ENCODE measurements at places on chromosomes 4 and X.

- DNase-seq = no peak
Measured at GRCh38 chrX:9355739-9356138, 109.1 kb upstream of the TBL1X start.

- DNase-seq = no peak
Measured at GRCh38 chrX:45077748-45078424, 122.8 kb downstream of the DIPK2B start.

DNA sequence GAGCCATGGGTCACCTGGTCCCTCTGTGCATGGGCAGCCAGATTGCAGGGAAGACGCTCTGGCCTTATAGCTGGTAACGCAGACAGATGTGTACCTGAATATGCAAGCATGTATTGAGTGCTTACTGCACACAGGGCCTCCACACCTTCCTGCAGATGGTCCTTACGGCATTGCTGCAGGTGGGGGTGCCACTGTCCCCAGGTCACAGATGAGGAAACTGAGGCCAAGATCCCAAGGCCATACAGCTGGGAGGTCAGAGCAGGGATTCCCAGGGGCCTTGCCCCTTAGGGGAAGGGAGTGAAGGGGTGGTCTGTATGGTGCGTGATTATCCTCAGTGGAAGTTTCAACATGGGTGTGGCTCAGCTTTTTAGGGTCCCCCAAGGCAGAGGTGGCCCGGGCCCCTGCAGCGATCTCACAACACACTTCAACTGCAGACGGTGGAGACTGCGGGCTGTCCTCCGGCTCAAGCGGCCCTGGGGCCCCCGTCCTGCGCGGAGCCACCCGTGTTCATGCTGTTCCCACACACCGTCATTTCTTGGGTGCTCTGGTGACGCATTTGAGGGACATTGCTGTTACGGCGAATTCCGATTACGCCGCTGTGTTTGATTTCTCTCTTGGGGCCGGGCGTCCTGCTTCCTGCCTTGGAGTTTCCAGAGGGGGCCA is 8.1 kb downstream of the DOK7 start:
- DNase-seq = no peak

DNA sequence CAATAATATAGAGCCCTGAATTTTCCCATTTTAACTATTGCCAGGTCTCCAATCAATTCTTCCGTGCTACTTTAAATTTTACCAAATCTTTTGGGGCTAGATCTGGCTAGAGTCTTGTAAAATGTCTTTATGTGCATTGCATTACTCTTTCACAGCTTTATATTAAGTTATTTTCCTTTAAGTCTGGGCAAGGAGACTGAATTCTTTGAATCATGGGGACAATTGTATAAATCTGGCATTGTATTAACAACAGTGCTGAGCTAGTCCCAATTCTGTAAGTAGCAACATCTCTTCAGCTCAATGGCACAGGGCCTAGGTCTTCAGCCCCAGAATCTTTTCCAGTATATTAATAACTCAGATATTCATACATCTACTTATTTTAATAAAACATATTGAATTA is 1080.4 kb upstream of the INTU start:
- no peak for DNase-seq

DNA sequence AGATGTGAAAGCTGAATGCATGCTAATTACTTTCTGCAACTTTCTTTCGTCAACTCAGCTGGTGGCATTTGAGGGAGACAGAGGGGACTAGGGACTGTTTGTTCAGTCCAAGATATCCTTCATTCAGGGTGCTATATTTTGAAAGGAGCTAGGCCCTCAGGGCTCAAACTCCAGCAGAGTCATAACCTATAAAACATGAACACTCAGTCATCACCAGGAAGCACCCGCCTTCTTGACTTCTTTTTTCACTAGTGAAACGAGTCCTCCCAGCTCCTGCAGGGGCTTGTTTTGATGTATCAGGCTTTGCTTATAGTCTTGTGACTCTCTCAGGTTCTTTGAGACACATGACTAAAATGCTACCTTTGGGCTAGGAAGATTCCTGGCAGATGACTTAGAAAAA is 230.6 kb downstream of the PCDH7 start:
- no peak for DNase-seq

GRCh38 chr4:168612450-168613135 is 115.7 kb downstream of the PALLD start:
- DNase-seq = no peak

GRCh38 chr4:112563431-112564200 is 47.6 kb upstream of the NEUROG2 start:
- DNase-seq = no peak

GRCh38 chr4:138835832-138836533 is 179.6 kb upstream of the NOCT start:
- DNase-seq = no peak

DNA sequence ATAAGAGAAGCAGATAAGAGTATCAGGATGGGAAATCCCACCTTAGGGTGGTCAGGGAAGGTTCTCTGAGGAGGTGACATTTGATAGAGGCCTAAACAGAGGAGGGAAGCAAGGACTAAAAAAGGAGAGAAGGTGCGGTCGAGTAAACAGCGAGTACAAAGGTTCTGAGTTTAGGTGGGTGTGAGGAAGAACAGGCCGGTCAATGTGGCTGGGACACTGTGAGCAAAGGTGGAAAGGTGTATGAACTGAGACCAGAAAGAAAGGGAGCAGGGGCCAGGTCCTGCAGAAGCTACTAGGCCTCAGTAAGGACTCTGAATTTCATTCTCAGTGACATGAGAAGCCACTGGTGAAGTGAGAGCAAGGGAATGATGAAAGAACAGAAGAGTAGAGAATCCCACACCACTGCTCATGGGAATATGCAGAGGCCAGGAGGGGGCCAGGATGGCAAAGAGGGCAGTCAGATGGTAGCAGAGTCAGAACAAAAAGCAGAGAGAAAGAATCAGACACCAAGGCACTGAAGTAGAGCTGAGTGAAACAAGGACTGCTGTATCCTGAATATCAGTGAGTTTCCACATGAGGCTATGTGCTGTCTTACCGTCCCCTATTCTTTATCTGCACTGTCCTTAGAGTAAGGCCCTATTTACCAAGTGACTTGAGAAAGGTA is 18.0 kb downstream of the PRSS48 start:
- no peak for DNase-seq

GRCh38 chr4:26590639-26591038 is 6.8 kb downstream of the TBC1D19 start:
- no peak for DNase-seq

DNA sequence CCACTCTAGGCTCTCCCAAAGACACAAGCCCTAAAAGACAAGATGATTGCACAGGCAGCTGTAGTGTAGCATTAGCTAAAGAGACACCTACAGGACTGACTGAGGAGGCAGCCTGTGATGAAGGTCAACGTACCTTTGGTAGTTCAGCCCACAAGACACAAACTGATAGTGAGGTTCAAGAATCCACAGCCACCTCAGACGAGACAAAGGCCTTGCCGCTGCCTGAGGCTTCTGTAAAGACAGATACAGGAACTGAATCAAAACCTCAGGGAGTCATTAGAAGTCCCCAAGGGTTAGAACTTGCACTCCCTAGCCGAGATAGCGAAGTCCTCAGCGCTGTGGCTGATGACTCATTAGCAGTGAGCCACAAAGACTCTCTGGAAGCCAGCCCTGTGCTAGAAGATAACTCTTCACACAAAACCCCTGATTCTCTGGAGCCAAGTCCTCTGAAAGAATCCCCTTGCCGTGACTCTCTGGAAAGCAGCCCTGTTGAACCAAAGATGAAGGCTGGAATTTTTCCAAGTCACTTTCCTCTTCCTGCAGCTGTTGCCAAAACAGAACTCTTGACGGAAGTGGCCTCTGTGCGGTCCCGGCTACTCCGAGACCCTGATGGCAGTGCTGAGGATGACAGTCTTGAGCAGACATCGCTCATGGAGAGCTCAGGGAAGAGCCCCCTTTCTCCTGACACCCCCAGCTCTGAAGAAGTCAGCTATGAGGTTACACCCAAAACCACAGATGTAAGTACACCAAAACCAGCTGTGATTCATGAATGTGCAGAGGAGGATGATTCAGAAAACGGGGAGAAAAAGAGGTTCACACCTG is 306.3 kb downstream of the ANK2 start:
- DNase-seq = peak; percentile 59

DNA sequence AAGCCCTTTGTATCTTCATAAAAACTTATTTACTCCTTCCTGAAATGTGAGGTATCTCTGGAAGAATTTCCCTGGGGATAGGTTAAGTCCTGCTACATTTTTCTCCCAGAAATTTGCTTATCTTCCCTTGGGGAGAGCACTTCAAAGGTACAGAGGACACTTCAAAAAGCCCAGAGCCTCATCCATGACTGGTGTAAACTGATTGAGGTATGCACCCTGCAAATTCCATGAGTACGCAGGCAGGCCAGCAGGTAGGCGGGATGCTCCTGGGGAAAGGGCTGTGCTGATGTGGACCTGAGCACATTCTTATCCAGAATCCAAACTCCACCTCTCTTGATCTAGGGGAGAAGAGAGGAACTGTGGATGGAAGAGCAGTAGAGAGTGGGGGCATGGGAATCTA is 26.3 kb upstream of the RASGEF1B start:
- DNase-seq = no peak
